ENCODE measurements at places on chromosomes 3 and 15. TPM values are rescaled to one million over a fixed set of nuclear protein-coding genes. Genes with fewer than 3 reads are reported as not detected.

Gene CLDN1
- 2.4 TPM for total RNA-seq

Gene LRRIQ4
- not detected for total RNA-seq

DNA sequence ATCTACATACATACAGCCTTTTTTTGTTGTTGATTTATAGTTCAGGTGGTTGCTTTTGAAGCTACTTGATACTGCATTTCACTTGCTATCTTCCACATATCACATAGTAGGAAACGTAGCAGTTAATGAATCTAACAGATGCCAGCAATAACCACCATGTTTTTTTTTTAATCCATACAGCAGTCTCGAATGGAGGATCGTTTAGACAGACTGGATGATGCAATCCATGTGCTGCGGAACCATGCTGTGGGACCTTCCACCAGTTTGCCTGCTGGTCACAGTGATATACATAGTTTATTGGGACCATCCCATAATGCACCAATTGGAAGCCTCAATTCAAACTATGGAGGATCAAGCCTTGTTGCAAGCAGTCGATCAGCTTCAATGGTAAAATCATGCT lies 123.2 kb upstream of the CGNL1 start:
- DNase-seq, result no peak

- DNase-seq, result no peak
These were observed 148.9 kb upstream of the IL12A start for GRCh38 chr3:159839561-159840379.

DNA sequence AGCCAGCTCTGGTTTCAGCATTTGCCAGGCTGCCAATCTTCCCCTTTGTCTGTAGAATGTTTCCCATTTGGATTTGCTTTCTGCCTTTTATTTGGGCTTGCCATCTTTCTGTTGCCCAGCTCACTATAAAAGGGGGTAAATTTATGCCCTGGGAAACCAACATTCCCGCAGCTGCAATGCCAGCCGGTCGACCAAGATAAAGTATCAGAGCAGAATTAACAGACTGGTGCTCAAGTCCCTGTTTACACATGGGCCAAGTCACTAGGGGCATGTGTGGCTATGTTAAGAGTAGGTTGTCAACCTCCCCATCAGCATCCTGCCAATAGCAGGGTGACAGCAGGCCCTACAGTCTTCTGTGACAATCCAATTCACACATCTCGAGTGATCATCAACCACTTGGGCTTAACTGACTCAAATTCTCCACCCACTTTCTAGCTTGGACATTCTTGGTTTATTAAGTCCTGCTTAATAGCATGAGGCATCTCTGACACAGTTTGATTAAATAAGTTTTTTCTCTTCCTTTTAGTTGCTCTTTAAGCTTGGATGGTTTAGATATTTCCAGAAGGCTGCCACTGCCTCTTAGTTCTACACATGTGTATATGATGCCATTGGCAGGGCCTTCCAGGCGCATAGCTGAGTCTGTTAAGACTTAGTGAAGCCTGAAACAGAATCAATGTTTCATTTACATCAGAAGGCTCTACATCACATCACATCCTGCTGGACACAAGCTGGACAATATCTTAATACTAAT lies 24.1 kb upstream of the VEPH1 start:
- no peak for DNase-seq

- peak; percentile 53 for DNase-seq
These were observed 103.4 kb upstream of the HACD2 start for GRCh38 chr3:123688241-123688747.

DNA sequence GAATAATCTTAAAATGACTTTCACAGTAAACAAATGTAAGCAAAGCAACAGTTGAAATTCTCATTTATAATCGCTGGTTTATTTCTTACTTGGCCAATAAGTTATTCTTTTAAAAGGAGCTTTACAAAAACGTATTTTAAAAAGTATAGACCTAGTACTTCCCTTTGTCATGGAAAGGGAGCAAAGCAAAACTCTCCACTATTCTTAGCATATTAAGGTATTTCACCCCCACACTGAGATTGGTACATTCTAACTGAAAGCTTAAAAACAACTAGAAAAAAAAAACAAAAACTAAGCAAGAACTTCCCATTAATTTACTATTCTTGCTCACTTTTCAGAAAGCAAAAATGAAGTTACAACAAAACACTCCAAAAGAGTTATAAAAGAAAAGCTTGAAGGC lies 1.5 kb downstream of the ATG3 start:
- DNase-seq, result no peak
